Testis (tissue), 5 donors: ENCODE measurements at places on chromosomes 7 and 10. TPM values are rescaled to one million over a fixed set of nuclear protein-coding genes. Genes with fewer than 3 reads are reported as not detected.

Gene GPRIN2
- polyA plus RNA-seq: 5.7 TPM

Gene OPTN
- 130 TPM for polyA plus RNA-seq

Gene SPDYE2
- 19.5 TPM for polyA plus RNA-seq

Gene PGAM2
- polyA plus RNA-seq: 298 TPM

Gene PTCD1
- polyA plus RNA-seq: 6.1 TPM

Gene GPR146
- 5.3 TPM for polyA plus RNA-seq

Gene TFPI2
- 4.6 TPM for polyA plus RNA-seq

Gene KCNH2
- 82.5 TPM for polyA plus RNA-seq

Gene ITPRID1
- polyA plus RNA-seq: 2.1 TPM

Gene FOXK1
- 21.9 TPM for polyA plus RNA-seq

Gene CPN1
- 2.4 TPM for polyA plus RNA-seq

Gene AKR1C8
- polyA plus RNA-seq: 0.33 TPM

Gene FKBP6
- 148 TPM for polyA plus RNA-seq

Gene CYP26A1
- 0.57 TPM for polyA plus RNA-seq

Gene TBRG4
- 82.7 TPM for polyA plus RNA-seq

Gene DOCK1
- 19.0 TPM for polyA plus RNA-seq

Gene AGBL3
- 13.9 TPM for polyA plus RNA-seq
